Large intestine (tissue), 12 donors: ENCODE measurements at places on chromosomes 4 and X. TPM values are rescaled to one million over a fixed set of nuclear protein-coding genes. Genes with fewer than 3 reads are reported as not detected.

- DNase-seq = no peak
- H3K4me3 ChIP-seq = no peak overlapping the region
- no peaks in the 10 kb centered on the region for H3K36me3 ChIP-seq
- H3K27ac ChIP-seq = no peak overlapping the region
- no peaks in the 10 kb centered on the region for H3K27me3 ChIP-seq
Observed at GRCh38 chrX:104400387-104400786, 145.7 kb upstream of the ESX1 start.

DNA sequence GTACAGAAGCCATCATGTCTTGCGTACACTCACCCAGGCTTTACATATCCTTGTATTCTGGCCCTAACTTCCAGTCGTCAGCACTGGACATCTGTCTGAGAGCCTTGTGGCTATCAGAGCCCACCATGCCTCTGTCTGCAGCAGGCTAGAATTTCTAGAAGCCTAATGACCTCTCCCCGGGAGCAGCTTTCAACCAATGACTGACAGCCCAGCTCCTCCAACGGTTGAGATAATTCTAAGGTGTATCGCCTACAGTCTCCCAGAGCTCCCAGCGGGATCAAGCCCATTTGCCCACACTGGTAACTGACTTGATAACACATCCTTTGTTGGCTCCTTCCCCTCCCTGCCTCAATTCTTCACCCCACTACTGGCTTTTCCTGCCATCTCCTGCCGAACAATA, 562.8 kb downstream of the BCOR start:
- DNase-seq = no peak
- H3K4me3 ChIP-seq = no peak overlapping the region
- no peak overlapping the region for H3K27ac ChIP-seq
- no peaks in the 10 kb centered on the region for H3K36me3 ChIP-seq
- no peaks in the 10 kb centered on the region for H3K4me1 ChIP-seq

- peaks cover 9% of the 10 kb centered on the region for H3K4me1 ChIP-seq
Observed at GRCh38 chr4:123856689-123857545, 460.3 kb downstream of the SPRY1 start.

GRCh38 chrX:135520553-135521404, at the start of gene INTS6L:
Gene INTS6L, plus strand, starts transcription at chrX:135520660. Its CDS starts 333 bp downstream, at chrX:135520993.
- no peaks in the 10 kb centered on the region for H3K27me3 ChIP-seq
- peak; percentile 90 for DNase-seq
- no peaks in the 10 kb centered on the region for H3K36me3 ChIP-seq
- H3K27ac ChIP-seq = peak within 1 kb of the TSS; percentile 96
- peaks cover 3% of the 10 kb centered on the region for H3K4me1 ChIP-seq

DNA sequence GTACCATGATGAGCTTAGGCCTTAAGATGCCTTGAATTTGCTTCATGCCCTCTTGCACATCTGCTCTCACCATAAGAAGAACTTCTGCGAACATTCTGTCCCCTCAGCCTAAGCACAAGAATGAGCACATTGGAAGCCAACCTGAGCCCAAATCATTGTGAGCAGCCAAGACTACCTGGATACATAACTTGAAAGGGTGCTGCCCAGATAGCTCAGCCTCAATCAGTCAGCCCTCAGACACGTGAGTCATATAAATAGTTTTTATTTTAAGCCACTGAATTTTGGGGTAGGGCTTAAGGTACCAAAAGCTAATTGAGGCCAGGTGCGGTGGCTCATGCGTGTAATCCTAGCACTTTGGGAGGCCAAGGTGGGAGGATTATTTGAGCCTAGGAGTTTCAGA, 27.5 kb upstream of the BBS12 start:
- H3K27me3 ChIP-seq = no peaks in the 10 kb centered on the region
- no peaks in the 10 kb centered on the region for H3K4me1 ChIP-seq
- no peaks in the 10 kb centered on the region for H3K36me3 ChIP-seq
- H3K4me3 ChIP-seq = no peak overlapping the region
- H3K27ac ChIP-seq = no peak overlapping the region
- no peak for DNase-seq

DNA sequence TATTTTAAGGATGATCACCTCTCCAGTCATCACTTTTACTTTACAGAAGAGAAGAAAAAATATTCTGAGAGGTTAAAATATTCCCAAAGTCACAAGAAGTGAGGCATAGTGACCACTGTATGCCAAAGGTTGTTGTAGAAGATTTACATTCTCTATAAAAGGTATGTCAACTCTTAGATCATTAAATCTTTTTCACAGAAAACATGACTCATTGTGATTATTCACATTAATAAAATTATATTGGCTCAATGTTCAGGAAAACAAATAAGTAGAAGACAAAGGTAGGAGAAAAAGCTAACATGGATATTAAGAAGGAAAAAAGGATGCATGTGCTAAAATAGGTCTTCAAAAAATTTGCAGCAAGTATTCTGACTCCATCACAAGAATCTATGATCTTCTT, 82.0 kb downstream of the ADAMTS3 start:
- no peak overlapping the region for H3K4me3 ChIP-seq
- H3K27me3 ChIP-seq = no peaks in the 10 kb centered on the region
- no peak for DNase-seq

DNA sequence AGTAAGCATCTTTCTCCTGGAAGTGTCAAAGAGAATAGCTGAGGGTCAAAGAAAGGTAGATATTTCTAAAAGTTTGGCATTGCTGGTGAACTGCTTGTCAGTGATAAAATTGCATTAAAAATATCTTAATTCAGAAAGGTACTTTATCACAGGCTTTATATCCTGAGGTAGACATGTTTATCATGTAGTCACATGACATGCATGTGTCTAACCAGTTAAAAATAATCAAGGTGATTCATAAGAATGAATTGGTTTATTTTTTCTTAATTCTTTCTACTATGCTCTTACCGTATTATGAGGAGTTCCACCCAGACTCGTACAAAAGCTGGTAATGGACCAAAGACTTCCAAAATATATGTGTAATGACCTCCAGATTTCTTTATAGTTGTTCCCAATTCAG, 6.1 kb downstream of the SLC7A11 start:
- no peak for DNase-seq
- no peaks in the 10 kb centered on the region for H3K27me3 ChIP-seq
- H3K27ac ChIP-seq = no peak overlapping the region
- no peak overlapping the region for H3K4me3 ChIP-seq
- no peaks in the 10 kb centered on the region for H3K4me1 ChIP-seq

Gene FBXW7
- polyA plus RNA-seq = 19.2 TPM

Gene MTNR1A
- polyA plus RNA-seq = 0.48 TPM

Gene TRIM2
- 105 TPM for polyA plus RNA-seq

Gene TMPRSS11D
- 0.06 TPM for polyA plus RNA-seq

Gene GAB3
- 3.2 TPM for polyA plus RNA-seq

Gene PHEX
- 0.55 TPM for polyA plus RNA-seq

Gene PPP1R2C
- not detected for polyA plus RNA-seq
